ENCODE measurements at places on chromosomes 11 and 22. TPM values are rescaled to one million over a fixed set of nuclear protein-coding genes. Genes with fewer than 3 reads are reported as not detected.

NXF1 gene
- 195 TPM for total RNA-seq

PNPLA3 gene
- not detected for total RNA-seq

MUC5AC gene
- total RNA-seq: not detected

TRPT1 gene
- total RNA-seq: 37.6 TPM

KCNC1 gene
- total RNA-seq: not detected

GP1BB gene
- total RNA-seq: not detected

SORL1 gene
- 660 TPM for total RNA-seq

PGM2L1 gene
- total RNA-seq: 11.2 TPM

NFAM1 gene
- total RNA-seq: 0.29 TPM

TRPM5 gene
- total RNA-seq: 0.19 TPM

TRIM68 gene
- total RNA-seq: 23.7 TPM

APOA1 gene
- total RNA-seq: not detected

NNMT gene
- not detected for total RNA-seq

NCF4 gene
- 17.5 TPM for total RNA-seq

AGBL2 gene
- total RNA-seq: 8.1 TPM

RAB36 gene
- 0.33 TPM for total RNA-seq

DENND5A gene
- 61.9 TPM for total RNA-seq

ART5 gene
- total RNA-seq: not detected

OR5B21 gene
- 0.61 TPM for total RNA-seq

OR10D3 gene
- not detected for total RNA-seq

APOBEC3G gene
- total RNA-seq: 47.5 TPM

SMC1B gene
- 0.08 TPM for total RNA-seq

MYRF gene
- 0.94 TPM for total RNA-seq

TTC28 gene
- total RNA-seq: 1.6 TPM

HEPHL1 gene
- total RNA-seq: not detected

OR52E8 gene
- not detected for total RNA-seq

DNAJB7 gene
- not detected for total RNA-seq

BTBD18 gene
- total RNA-seq: not detected

CECR2 gene
- total RNA-seq: not detected

INCENP gene
- 28.4 TPM for total RNA-seq

OR4C46 gene
- total RNA-seq: not detected

MGAT3 gene
- total RNA-seq: 0.19 TPM

MRPL11 gene
- total RNA-seq: 27.9 TPM

TESMIN gene
- 5.8 TPM for total RNA-seq

PRG3 gene
- not detected for total RNA-seq

ANKK1 gene
- 2.7 TPM for total RNA-seq

MEI1 gene
- total RNA-seq: 79.2 TPM

SGSM1 gene
- total RNA-seq: 3.2 TPM

OR4A16 gene
- total RNA-seq: not detected

GGTLC3 gene
- total RNA-seq: not detected

CCDC87 gene
- total RNA-seq: not detected

SUSD2 gene
- 0.44 TPM for total RNA-seq

DDI1 gene
- total RNA-seq: not detected

XKR3 gene
- total RNA-seq: not detected

PHETA2 gene
- total RNA-seq: 1.9 TPM

RIMBP3C gene
- total RNA-seq: 4.5 TPM

CARNS1 gene
- 3.3 TPM for total RNA-seq

CYP2R1 gene
- 14.7 TPM for total RNA-seq

NCAM1 gene
- total RNA-seq: 0.39 TPM

GSTT2B gene
- total RNA-seq: not detected

DCDC1 gene
- 0.29 TPM for total RNA-seq

All from CD4-positive, alpha-beta memory T cell (primary cell).